ENCODE measurements at places on chromosomes 11 and 22.

GRCh38 chr22:32309585-32310251 lies 47.9 kb upstream of the RFPL3 start:
- DNase-seq, result no peak

- DNase-seq, result no peak
Measured at GRCh38 chr22:49792107-49792506, 35.6 kb downstream of the BRD1 start.

DNA sequence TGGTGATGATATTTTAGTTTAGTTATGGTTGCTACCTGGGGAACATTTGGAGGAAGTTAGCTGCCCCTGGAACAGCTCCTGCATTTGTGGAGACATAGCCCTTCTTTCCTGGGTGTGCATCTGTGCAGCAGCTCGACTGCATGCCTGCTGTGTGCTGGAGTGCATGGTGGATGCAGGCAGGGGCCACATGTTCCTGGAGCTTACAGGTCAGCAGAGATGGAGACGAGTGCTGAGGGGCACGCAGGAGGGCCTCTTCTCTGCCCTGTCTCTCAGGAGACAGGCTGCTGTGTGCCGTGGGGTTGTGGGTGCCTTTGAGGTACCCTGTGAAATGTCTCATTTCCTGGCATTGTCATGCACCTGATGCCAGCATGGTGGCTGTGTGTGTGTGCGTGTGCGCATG lies 87.5 kb downstream of the TBC1D22A start:
- no peak for DNase-seq

DNA sequence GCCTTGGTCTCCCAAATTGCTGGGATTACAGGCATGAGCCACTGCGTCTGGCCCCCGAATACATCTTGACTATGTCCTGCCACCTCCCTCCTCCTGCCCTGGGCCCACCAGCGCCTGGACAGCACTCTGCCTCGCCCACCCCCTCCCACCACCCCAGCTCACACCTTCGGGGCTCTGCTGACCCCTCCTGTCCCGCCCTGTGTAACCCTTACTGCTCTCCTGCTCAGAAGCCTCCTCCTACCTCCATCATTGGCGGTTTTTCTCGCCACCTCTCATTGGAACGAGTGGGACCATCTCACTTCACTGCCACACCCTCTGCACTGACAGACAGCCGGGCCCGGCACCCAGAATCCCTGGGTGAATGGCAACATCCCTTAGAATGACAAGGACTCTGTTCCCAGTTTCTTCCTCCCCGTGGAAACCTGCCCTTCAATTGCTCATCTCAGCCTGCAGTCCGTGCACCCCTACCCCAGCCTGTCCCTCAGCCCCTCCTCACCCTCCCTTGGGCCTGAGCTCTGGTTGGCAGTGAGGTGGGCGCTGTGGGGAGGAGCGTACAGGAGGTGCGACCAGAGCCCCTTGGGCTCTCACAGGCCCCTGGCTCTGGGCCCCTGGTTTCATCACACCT lies 32.2 kb downstream of the LRRC74B start:
- no peak for DNase-seq

DNA sequence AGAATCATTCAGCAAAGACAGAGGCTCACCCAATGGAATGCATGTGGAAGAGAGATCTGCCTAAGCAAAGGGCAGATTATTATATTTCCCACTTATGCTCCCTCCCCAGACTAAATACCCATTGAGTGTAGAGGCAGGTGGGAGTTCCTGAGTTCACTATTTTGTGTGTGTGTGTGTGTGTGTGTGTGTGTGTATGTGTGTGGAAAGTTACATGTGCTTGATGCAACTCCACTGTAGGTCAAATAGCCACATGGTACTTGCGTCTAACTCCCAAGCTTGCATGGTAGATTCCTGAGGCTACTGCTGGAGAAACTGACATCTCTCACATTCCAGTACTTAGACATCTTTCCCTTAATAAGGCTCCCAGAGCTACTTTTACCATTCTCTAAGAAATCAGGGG lies 3.4 kb upstream of the COPB1 start:
- DNase-seq, result no peak

- no peak for DNase-seq
Measured at GRCh38 chr22:46546466-46547178, 9.2 kb upstream of the CELSR1 start.

DNA sequence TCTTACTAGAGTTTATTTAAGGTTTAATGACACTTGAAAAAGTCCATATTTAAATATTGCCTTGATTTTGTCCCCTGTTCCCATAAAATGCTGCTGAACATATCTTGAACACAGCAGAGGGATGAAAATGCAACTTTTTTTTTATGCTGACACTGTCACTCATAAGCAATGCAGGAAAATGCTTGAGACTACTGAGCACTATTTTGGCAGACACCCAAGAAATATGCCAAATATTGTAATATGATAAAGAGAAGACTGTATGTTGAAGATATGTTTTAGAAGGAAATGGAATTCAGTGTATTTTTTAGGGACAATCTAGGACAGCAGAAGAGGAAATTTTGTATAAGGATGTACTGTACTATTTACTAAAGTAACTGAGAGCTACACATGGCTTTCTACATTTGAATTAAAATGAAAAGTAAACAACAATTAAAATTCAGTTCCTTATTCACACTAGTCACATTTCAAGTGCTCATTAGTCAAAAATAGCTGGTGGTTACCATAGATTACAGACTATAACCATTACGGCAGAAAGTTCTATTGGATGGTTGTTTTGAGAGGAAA lies 58.6 kb downstream of the LRRC4C start:
- no peak for DNase-seq

DNA sequence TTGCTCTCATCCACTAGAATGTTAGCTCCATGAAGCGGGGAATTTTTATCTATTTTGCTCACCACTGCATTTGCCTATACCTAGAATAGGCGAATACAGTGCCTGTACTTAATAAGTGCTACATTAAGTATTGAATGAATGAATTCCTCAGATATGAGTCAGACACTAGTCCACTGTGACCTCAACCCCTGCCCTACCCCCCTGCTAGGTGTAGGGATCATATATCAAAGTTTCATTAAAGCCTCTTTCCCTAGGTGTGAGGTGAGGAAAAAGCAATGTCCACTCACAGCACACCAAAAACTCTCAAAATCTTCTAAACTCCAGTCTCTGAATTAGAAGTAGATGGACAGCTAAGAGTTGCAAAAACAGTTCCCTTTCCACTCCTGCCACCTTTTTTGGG lies 9.8 kb upstream of the PSMA1 start:
- DNase-seq, result no peak

GRCh38 chr22:30262917-30263741 lies 3.5 kb downstream of the OSM start:
- peak; percentile 78 for DNase-seq

GRCh38 chr11:61026121-61027031 lies 54.9 kb downstream of the CD6 start:
- DNase-seq, result no peak

- DNase-seq, result no peak
Measured at GRCh38 chr22:29819501-29819900, 18.6 kb downstream of the ASCC2 start.

Measured in SK-N-DZ (cell line).